NCI-H1105 (cell line): ENCODE measurements at places on chromosomes 3 and 15.

DNA sequence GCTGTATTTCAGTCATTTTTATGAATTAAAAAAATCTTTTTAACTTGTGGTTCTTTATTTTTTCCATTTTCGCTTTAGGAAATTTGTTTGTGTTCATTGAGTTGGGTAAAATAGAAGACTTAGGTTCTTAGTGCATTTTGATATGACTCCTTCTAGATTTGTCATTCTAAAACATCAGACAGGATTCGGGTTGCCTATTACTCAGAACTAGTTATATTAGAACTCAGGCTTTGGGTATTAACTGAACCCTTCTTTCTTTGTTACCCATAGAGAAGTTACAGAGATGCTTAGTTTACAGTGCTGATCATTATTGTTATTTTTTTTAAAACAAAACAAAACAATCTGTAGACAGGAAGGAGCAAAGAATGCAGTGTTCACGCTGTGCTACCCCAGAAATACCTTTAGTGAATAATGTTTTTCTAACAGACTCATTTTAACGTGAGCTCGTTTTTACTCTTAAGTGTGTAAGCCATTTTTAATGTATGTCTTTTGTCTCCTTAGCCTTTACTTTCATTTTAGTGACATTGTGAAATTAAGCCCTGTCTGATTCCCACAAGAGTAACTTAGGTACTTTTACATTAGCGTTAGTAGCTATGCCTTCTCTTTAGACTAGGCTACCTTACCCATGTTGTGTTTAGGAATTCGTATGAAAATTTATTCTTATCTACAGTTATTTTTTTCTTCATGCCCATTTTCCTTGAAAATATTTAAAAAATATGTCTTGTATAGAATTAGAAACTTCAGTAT, 53.4 kb downstream of the CMC1 start:
- DNase-seq: no peak

- DNase-seq: no peak
Measured at GRCh38 chr3:154642145-154642544, 212.2 kb upstream of the GPR149 start.

- no peak for DNase-seq
Measured at GRCh38 chr3:30356866-30357753, 249.3 kb upstream of the TGFBR2 start.

GRCh38 chr15:79834495-79834894, 62.3 kb downstream of the MTHFS start:
- peak; percentile 83 for DNase-seq

- no peak for DNase-seq
Measured at GRCh38 chr15:63869371-63870042, 35.8 kb upstream of the HERC1 start.

DNA sequence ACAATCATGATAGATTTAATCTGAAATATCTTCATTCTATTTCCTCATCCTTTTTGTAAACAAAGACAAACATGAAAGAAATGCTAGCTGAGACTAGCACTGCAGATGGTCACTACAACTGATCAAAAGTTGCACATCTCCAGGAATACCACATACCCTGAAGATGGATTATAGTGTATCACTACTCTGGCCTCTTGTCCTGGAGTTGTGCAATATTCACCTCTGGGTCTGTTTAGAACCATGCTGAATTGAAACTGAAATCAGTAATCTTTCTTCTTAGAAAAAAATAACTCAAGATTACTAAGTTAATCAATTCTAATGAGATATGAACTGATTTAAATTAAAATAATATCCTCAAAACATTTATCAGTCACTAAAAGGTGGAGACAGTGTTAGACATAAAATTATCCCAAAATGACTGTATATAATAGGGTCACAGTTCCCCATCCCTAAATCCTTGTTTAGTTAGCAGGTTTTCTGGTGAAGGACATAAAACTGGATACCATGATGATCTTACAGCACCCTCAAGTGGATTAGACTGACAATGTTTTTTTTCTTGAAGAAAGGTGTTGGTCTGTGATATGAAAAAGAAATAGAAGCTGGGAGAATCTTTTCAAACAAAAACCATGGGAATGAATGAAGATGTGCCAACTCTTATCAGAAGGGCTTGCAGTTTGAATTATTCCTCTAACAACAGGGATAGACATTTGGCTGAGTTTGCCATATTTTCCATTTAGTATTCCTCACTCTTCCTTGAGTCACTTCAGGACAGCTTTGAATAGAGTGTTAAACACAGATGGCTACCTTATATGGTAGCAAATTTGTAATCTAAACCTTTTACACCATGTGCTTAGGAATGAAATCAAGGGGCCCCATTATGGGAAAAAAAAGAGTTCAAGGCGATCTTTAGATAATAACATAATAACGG, 7.1 kb upstream of the TTC14 start:
- DNase-seq: peak; percentile 61

DNA sequence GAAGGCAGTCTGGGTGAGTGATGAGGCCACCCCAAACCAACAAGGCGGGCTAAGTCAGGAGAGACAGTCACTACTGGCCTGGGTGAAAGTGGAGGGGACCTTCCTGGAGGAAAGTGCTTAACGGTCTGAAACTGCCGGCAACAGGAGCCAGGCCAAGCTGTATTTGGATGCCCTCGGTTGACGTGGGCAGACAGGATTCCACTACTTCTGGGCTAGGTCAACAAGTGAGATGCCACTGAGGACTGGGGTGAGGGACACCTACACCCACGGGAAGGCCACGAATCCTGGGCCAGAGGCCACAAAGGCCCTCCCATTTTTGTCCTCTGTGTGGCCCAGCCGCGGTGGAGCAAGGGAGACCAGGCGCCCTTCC, 12.3 kb downstream of the SPTBN5 start:
- DNase-seq: no peak
